NCI-H2107 (cell line): ENCODE measurements at places on chromosomes 12 and 14.

DNA sequence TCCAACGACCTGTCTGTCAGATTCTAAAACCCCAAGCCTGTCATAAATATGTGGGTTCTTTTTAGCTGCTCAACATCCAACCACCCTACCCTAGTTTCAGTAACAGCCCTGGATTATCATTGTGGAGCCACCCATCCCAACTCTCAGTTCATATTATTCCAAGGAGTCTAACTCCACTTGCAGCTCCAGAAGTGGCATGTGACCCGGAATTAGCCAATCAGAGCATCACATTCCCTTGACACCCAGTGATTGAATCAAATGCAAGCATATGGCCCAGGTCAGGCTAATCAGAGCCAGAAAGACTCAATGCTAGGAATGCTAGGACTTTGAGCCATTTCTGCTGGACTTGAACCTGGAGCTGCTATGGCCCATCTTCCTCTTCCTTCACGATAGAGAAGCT, 17.1 kb upstream of the HSP90B1 start:
- no peak for DNase-seq

- DNase-seq: no peak
Observed at GRCh38 chr14:53231171-53231570, 78.0 kb upstream of the DDHD1 start.

DNA sequence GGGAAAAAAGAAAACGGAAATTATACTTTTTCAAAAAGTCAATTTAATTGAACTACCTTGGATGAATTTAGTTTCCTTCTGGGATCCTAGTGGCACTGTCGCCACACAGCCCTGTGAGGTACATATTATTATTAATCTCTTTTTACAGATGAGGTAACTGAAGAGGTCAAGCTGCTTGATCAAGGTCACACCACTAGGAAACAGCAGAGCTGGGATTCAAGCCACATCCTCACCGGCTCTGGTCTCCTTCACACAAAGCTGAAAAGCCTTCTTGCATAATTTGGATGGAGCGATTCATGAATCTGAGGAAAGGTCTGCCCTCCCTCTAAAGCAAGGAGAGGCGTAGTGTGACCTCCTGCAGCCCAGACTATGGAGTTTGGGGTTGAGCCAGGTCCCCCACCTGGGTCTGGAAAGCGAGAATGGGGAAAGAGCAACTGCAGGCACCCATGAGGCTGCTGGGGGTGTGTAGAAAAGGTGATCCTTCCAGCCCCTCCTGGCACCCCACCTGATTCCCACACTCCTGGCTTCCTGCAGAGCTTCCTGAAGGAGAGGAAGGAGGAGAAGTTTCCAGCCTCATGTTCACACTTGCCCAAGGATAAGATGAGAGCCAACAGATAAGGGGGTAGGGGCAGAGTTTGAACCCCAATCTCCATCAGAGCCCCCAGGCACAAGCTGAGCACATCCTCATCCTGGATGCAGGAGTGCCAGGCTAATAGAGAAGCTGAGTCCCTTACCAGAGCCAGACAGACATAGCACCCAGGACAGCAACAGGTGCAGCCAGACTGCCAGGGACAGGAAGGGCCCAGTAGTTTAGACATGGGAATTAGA, 3.9 kb upstream of the KRT79 start:
- DNase-seq: no peak

DNA sequence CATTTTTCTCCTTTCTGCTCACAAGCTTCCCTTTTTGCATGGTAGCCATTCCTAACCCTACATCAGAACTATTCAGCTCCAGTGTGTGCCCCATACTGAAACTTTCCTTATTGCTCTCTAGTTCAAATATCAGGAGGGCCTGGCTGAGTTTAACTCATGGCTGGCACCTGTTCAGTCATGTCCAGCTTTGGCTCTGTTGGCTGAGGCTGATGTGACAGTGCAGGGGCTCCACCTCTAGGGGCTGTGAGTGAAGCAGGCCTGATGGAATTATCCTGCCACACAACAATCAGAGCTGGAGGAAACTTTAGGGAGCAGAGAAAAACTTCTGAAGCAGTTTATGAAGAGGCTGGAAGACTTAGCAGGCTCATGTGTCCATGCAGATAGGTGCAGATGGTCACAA, 8.5 kb downstream of the COQ6 start:
- DNase-seq: no peak

DNA sequence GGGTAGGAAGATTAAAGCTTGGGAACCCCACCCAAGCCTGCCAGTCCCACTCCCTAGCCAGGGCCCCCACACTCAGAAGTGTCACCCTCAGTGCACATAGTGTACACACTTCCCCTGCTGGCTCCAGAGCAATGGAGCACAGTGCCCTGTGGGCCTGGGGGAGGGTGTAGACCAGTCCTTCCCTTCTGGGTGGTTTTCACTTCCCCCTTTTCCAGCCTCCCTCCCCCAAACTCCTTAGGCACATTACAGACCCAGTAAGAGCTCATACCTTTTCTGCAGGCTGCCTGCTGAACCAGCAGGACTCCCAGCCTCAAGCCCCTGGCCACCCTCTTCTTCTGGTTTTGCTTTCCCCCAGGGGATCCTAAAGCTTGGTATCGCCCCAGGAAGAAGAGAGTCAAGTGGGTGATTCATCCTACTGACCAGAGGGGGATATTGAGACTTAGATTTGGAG, at the start of gene ZNF385A:
Gene ZNF385A (minus strand): TSS at position 143 of the 451 bp plus-strand sequence. CDS start 219 bp downstream, outside the sequence.
- DNase-seq: no peak

GRCh38 chr12:48489012-48489411, 6.7 kb downstream of the C12orf54 start:
- no peak for DNase-seq
